ENCODE measurements at places on chromosomes 1 and 21.

GRCh38 chr1:154344977-154345837 lies 19.9 kb downstream of the ATP8B2 start:
- no peak for DNase-seq

GRCh38 chr1:2003541-2004131 lies at the start of gene CFAP74:
TSS of gene CFAP74 (minus strand) at chr1:2003786. CDS start at chr1:1990956, 12,830 bp downstream.
- no peak for DNase-seq

DNA sequence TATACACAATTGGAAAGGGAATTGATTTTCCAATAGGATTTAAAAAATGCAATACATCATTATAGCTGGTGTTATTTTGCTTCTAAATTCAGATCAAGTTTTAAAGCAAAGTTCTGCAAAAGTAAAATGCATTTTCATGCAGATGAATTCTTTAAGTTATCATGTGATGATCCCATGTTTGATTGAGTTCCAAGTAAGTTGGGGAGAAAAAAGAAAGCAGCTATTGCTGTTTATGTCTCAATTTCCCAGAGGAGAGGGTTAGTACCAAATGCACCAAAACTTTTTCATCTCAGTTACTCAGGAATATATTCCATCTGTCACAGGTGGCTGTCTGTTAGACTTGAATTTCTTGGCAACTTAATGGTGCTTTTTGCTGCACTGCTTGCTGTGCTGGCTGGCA lies 29.7 kb downstream of the HSPA13 start:
- no peak for DNase-seq

- DNase-seq: no peak
These were observed 178.4 kb downstream of the ADSS2 start for GRCh38 chr1:244273262-244273844.

DNA sequence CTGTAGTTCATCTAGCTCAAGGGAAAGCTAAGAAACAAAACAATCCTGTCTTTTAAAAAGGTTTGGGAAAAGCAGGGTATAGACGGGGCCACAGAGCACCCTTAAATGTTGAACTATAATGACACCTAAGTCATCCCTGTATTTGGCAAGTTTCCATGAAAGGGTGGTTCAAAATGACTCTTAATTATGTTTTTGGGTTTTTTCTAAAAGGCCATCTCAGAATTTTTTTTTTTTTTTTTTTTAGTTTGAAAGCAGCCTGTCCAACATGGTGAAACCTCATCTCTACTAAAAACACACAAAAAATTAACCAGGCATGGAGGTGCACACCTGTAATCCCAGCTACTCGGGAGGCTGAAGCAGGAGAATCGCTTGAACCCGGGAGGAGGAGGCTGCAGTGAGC lies 22.2 kb downstream of the TOMM20 start:
- DNase-seq: no peak

DNA sequence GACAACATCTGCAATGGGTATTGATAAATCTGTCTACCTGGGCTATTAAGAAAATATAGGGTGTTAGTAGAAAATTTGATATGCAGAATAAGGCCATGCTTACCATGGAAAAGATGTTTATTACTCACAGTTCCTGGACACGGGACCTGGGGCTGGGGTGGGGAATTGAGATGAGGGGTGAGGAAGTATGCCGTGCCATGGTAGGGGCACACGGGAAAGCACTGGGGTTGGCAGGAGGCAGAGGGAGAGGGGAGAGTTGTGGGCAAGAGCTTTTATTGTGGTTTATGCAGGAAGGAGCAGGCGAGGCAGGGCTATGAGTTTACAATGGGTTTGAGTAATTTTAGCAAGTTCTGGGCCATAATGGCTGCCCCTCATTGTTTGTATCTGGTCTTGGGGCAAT lies 493.8 kb downstream of the SIPA1L2 start:
- no peak for DNase-seq

- no peak for DNase-seq
These were observed 11.3 kb downstream of the UBE2G2 start for GRCh38 chr21:44790368-44790767.

DNA sequence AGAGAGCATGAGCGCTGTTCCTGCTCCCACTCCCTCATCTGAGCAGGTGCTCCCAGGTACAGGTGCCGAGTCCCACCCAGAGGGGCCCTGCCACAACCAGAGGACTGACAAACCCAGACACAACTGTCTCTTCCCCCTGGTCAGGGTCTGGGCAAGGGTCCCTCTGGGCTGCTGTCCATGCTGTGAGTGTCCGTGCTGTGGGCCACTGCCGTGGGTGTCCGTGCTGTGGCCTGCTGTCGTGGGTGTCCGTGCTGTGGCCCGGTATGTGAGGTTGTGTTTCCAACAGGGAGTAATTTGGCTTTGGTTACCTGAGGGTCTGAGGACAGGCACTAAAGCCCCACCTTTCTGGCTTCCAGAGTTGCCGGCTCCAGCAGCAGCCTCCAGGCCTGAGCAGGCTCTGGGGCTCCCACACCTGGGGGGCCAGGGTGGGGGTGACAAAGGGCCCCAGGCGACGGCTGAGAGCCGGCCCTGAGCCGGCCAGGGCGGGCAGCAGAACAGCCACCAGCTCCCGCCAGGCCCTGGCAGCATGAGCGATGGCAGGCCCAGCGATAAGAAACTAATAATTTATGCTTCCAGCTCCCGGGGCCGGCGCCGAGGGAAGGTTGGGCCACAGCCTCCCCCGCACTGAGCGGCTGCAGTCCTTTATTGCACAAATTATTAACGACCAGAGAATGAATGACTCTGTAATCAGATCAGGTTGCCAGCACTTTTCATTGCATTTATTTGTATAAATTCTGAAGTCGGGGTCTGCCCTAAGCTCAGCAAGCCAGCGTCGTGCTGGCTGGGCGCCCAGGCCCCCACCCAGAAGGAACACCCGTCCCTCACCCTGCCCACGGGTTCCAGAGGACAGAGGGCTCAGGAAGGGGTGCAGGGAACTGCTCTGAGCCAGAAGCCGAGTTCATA lies 7.3 kb upstream of the SAMD11 start:
- DNase-seq: no peak

GRCh38 chr1:12083766-12084165 lies 20.7 kb downstream of the TNFRSF8 start:
- no peak for DNase-seq

DNA sequence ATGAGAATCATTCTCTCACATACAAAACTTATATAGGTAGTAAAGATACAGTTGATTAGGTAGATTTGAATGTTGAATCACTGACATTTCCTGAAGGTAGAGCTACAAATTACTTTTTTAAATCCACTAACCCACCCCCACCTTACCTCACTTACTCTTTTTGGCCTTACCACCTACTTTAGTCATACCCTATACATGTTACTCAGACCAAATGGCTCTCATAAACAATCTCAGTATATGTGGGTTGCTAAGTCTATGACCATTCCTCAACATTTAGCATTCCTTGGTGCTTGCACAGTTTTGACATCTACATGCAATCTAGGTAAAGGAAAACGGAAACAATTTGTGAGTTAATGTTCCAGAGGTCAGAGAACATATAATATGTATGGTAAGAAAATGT lies 26.3 kb downstream of the SYDE2 start:
- DNase-seq: no peak

DNA sequence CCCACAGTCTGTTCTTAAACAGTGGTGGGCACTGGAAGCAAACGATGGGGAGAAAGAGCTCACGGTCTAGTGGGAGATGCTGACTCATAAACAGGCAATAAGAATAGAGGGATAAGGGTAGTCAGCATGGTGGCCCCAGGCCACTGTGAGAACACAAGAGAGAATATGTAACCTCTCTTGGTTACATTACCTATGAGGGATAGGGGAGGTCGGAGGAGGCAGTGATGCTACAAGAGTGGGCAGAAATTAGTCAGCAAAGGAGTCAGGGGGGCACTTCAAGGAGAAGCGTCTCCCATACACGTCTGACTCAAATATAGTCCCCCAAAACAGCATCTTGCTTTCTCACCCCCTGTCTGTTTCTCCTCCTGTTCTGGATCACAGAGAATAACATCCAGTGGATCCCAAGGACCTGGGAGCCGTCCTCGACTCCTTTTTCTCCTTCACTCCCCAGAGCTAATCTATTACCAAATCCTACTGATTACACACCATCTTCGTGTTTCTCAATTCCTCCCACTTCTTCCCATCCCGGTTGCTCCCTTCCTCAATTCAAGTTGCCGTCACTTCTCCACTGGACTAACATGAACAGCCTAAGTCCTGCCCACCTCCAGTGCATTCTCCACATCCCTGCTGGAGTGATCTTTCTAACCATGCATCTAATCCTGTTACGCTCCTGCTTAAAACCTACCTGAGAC lies 2.1 kb downstream of the SLAMF8 start:
- no peak for DNase-seq

- no peak for DNase-seq
These were observed 356.3 kb upstream of the C1orf174 start for GRCh38 chr1:4256351-4256750.

GRCh38 chr1:12121212-12122003 lies 45.4 kb upstream of the TNFRSF1B start:
- DNase-seq: no peak

GRCh38 chr1:216640100-216640499 lies 83.1 kb downstream of the ESRRG start:
- DNase-seq: no peak

DNA sequence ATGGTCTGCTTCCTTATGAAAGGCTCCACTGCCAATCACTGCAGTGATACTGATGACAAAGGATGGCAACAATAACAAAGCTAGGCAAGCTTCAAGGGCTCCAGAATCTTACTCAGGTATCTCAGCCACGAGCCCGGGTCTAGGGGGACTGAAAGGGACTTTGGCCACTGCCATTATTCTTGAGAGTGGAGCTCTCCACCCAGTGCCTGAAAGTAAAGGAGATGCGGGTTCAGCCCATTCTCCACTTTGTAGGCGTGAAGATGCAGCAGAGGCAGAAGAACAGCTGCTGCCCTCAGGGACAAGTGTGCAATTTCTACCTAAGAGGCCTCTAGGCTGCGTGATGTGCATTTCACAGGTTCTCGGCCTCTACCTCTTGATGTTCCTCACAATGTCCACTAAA lies 31.4 kb upstream of the SLAMF9 start:
- no peak for DNase-seq

- DNase-seq: no peak
These were observed 62.5 kb upstream of the DMRTB1 start for GRCh38 chr1:53396573-53397268.

- no peak for DNase-seq
These were observed 2.2 kb downstream of the CELSR2 start for GRCh38 chr1:109251277-109252166.

GRCh38 chr1:216215169-216215568 lies 208.1 kb downstream of the USH2A start:
- no peak for DNase-seq

- no peak for DNase-seq
These were observed 33.4 kb downstream of the ADAMTS5 start for GRCh38 chr21:26933448-26933847.

GRCh38 chr1:98739762-98740161 lies 78.2 kb downstream of the SNX7 start:
- no peak for DNase-seq

- no peak for DNase-seq
These were observed 31.3 kb downstream of the XKR8 start for GRCh38 chr1:27990920-27991537.

DNA sequence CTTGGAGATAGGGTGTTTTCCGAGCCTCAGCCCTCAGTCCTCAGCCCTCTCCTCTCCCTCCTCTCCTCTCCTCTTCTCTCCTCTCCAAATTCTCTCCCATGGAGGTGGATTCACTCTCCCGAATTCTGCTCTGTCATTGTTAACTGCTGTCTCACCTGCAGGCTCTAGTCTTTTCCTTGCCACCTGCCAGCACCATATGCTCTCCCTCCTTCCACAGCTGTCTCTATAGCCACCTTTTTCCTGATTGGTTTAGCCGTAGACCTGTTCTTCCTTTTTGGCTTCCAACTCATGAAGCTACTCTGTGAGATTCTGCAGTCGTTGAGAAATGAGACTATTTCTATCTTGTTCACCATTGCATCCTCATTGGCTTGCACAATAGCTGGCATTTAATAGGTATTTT lies 19.7 kb downstream of the COG2 start:
- DNase-seq: no peak

GRCh38 chr1:165928075-165928731 lies 100.8 kb downstream of the UCK2 start:
- DNase-seq: no peak

GRCh38 chr1:201216395-201217085 lies 25.9 kb downstream of the IGFN1 start:
- no peak for DNase-seq

DNA sequence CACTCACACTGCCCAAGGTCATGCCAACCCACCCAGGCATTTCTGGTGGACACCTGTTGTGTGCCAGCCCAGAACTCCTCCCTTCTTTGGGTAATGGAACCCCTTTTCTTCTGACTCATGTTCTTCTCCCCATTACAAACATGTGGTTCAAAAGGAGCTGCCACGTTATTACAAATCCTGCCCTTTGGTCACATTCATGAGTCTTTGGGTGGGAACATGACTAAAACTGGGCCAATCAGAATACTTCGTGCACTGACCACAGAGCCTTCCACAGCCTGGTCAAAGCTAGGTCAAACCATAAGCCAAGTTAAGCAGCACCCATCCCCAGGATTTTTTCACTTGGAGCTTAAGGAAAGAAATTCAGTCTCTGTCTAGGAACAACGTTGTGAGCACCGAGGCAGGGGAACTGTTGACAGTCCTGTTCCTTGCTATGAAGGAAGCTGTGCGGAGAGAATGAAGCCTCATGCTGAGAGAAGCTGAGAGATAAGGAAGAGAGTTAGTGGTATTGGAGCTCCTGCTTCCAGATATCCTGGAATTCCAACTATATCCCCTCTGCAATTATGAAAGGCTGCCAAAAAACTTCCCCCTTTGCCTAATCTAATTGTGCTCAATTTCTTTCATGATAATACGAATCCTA lies 46.8 kb upstream of the DIPK1A start:
- DNase-seq: no peak

DNA sequence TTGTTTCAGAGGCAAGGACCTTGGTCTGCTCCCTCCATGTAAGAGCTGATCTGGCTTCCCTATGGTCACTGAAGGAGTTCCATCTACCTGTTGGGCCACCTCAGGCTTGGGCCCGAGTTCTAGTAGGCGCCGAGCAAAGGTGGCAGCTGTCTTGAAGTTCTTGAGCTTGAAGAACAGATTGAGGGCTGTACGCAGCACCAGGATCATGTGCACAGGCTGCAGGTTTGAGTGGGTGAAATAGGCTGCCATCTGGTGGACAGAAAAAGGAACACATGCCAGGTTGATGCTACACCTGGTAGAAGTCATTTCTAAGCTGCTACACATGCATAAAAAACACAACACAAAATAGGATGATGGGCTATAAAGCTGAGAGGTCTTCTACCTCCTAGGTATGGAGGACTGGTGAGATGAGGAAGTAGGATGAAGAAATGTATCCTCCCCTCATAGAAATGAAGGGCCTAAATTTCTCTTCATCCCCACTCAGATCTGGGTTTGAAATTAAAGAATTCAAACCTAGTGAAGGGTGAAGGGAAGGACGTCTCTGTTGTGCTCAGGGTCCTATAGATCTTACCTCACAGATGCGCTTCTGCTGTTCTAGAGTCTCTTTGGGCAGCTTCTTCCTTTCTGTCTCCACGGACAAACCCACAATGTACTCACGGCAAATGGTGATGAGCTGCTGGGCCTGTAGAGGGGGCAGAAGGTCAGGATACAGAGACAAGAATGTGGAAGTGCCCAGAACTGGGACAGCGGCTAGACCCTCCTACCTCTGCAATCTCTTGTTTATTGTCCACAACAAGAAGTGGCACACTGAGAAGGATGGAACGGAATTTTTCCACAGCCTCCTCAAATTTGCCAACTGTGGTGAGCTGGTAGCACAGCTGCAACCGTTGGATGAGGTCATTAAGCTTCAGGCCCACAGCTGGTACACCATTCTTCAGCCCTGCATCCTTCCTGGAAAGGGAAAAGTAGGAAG lies 6.6 kb upstream of the PEX19 start:
- DNase-seq: no peak

Measured in esophagus squamous epithelium (tissue), 5 donors.